Posterior cingulate gyrus (tissue), 11 donors: ENCODE measurements at places on chromosomes 16 and 17.

GRCh38 chr16:10386517-10387100 lies 748 bp downstream of the ATF7IP2 start:
- no peak for DNase-seq

GRCh38 chr17:34579979-34580684 lies 750 bp downstream of the TMEM132E start:
- peak; percentile 86 for DNase-seq

DNA sequence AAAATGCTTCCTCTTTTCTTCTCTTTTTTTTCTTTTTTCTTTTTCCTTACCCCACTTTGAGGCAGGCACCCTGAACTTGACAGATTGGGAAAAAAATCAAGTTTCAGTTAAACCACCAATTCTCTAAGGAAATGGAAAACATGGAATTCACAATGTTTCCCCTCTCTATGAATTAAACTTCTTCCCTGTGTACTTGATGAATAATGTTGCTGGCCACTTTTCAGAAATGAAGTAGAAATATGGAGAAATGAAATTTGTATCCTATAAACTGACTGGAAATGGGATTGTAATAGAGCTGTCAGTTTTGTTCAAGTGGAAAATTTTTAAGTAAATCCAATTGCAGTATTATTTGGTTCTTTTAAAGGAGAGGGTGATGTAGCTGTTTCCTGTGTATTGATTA lies 129.8 kb downstream of the CLEC16A start:
- DNase-seq = no peak

DNA sequence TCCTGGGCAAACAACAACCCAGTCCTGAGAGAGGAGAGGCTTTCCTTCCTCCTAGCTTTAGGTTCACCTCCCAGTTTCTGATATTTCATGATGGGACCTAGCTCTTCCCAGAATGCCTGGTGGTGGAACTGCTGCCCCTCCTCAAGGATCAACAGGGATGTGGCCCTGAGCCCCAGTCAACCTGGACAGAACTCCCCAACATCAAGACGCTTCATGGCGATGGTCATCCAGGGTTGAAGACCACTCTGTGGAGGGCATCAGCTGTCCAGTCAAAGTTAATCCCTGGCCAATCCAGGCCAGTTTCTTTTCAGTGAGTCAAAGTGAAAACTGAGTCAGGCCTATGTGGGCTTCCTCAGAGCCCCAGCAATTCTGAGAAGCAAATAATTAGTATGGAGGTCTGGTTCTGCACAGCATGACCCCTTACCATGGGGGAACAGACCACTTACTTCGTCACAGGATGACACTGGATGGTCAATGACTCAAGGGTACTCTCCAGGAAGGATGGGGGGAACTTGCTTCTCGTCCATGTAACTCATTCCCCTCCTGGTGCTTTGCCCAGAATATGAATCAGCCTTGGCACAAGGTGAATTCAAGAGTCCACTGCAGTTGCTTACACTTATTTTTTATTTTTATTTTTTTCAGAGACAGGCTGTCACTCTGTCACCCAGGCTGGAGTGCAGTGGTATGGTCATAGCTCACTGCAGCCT lies 14.7 kb upstream of the XYLT2 start:
- DNase-seq = no peak

GRCh38 chr17:37168731-37169353 lies 206.9 kb upstream of the C17orf78 start:
- DNase-seq = no peak

- no peak for DNase-seq
Measured at GRCh38 chr16:79110953-79111352, 489.6 kb downstream of the MAF start.

DNA sequence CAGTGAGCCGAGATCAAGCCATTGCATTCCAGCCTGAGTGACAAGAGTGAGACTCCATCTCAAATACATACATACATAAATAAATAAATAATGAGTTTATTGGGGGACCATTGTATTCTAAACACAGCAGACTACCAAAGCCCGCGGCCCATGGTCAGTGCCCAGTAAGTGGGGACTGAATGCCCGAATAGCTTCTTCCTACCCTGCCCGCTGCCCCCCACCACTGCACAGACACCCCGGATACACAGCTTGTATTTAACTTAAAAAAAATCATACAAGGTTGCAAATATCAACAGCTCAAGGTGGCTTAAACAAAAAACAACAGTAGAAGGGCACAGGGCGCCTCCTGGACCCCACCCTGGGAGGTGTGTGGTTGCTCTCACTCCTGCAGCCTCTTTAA lies 22.6 kb upstream of the TLK2 start:
- no peak for DNase-seq
